ENCODE measurements at places on chromosomes 5 and 9.

DNA sequence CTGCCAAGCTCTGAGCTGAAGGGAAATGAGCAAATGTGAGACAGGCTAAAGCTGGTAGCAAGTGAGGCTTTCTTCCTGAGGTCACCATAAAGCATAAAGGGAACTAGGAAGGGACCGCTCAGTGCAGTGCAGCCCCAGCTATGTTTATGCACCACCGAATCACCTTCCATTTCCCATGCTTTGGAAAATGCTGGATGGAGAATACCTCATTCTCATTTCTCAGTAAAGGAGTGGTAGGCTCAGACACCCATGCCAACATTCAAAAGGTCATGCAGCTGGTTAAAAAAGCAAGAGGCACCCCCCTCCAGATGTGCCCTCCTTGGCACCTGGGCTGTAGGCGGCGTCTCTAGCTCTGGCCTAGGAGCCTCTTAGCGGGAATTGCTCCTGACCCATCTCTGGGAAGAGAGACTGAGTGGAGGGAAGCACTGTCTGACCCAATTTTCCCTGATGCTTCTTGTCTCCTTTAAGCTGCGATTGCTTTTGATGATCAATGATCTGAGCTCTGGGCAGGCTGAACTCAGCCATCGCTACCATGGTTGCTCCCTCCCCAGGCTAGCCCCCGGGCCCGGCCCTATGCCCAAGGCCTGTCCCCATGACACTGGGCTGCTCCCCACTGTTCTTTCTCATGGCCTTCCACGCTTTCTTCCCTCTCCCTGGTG, 58.7 kb downstream of the ZNF354C start:
- no peak for DNase-seq

DNA sequence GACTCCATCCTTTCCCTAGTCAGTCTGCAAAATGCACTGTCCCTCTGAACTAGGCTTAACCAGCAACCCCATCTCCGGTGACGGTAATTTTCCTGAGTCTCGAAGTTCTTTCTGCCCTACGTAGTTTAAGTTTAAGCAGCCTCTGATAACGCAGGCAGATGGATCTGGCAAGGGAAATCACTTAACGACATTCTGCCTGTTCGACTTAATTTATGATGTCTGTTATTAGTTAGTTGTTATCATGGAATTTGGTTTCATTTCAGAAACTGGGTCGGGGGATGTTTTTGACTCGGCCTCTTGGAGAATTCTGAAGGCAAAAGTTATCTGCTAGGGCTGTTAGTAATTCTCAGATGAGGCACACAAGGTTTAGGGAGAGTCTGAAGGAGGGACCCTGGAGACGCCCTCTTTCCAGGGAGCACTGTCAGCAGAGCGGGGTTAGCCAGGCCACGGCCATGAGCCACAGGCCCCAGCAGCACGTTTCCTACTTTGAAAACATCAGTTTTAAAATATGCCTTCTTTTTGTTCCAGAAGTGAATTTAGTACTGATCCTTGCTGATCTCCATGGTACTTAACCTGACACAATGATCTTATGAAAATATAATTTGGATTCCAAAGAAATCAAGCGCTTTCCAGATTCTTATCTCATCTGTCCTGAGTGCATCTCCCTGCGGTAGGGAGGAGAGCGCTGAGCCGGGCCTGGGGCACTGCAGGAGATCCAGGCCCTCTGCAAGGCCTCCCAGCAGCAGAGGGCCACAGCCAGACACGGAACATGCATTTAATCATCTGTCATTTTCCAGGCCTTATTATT, 171.0 kb upstream of the OTULINL start:
- DNase-seq: no peak

- no peak for DNase-seq
Measured at GRCh38 chr5:1442222-1443145, 2.8 kb downstream of the SLC6A3 start.

DNA sequence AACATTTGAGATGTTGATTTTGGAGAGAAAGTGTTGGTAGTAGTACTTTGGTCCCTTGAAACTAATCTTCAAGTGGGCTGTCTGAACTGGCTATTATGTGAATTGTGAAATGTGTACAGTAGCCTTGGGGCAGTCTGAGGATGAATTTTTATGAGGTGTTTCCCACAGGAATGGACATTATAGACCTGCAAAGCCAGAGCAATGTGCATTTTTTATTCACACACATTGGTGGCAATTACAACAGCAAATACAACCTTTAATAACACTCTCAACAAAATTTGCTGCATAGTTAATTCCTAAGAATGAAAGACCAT, 147.0 kb downstream of the PAM start:
- no peak for DNase-seq

GRCh38 chr5:134249469-134250379, 23.9 kb upstream of the PPP2CA start:
- DNase-seq: no peak

DNA sequence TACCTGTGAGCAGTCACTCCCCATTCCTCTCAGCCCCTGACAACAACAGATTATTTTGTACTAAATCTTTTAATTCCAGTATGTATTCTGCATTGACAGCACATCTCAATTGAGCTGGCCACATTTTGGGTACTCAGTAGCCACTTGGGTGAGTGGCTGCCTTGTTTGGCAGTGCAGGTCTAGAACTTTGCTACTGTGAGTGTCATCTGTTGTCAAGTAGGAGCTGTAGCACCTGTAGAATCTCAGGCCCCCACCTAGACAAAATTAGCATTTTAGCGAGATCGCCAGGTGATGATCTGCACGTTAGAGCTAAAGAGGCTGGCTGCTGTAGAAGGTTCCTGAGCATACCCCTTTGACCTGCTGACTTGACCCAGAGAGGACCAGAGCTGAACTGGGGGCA, 44.4 kb upstream of the CPEB4 start:
- no peak for DNase-seq

GRCh38 chr5:35438786-35439185, 178.9 kb upstream of the SPEF2 start:
- DNase-seq: no peak

DNA sequence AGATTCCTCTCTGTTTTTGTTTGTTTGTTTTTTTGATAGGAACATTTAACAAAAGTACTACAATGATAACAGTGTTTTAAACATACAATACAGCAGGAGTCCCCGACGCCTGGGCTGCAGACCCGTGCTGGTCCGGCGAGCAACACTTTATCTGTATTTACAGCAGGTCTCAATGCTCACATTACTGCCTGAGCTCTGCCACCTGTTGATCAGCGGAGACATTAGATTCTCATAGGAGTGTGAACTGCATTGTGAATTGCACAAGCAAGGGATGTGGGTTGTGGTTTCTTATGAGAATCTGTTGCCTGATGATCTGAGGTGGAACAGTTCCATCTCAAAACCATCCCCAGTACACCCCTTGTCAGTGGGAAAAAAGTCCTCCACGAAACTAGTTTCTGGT, 1068.5 kb upstream of the CDH10 start:
- no peak for DNase-seq

GRCh38 chr5:54884195-54884536, 101.2 kb downstream of the ESM1 start:
- no peak for DNase-seq

DNA sequence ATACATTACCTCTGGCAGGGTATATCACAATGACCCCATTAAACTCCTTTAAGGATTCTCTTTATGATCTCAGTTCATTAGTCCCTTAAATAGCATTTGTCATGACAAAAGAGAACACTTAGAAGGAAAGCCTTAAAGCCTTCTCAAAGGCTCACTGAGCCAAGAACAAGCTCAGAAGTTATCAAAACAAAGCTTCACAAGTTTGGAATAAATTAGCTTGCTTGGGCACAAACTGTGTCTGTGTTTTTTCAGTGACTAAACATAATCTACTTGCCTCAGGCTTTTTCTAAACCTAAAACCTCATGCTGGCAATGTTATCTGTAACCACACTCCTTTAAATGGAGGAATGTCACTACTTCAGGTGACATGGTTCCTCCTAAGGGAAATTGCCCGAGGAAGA, 1114.9 kb upstream of the C9orf72 start:
- no peak for DNase-seq

- no peak for DNase-seq
Measured at GRCh38 chr5:14977058-14977685, 105.6 kb upstream of the ANKH start.

GRCh38 chr5:20555034-20555433, 567.0 kb upstream of the CDH18 start:
- no peak for DNase-seq

GRCh38 chr5:96320797-96321196, 112.3 kb downstream of the PCSK1 start:
- no peak for DNase-seq

All from activated T-cell treated with anti-CD3 and anti-CD28 coated beads, Interleukin-2, amount 50 U/mL, for 1 hour (primary cell).